Posterior cingulate gyrus (tissue), 11 donors: ENCODE measurements at places on chromosomes 12 and 14.

DNA sequence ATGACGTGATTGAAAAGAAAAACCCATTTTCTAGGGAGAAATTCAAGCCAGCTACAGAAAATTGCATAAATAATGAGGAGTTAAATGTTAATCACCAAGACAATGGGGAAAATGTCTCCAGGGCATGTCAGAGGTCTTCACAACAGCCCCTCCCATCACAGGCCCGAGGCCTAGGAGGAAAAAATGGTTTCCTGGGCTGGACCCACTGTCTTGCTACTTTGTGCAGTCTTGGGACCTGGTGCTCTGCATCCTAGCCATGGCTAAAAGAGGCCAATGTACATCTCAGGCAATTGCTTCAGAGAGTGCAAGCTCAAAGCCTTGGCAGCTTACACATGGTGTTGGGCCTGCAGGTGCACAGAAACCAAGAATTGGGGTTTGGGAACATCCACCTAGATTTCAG lies 65.3 kb downstream of the TUNAR start:
- no peak for DNase-seq

DNA sequence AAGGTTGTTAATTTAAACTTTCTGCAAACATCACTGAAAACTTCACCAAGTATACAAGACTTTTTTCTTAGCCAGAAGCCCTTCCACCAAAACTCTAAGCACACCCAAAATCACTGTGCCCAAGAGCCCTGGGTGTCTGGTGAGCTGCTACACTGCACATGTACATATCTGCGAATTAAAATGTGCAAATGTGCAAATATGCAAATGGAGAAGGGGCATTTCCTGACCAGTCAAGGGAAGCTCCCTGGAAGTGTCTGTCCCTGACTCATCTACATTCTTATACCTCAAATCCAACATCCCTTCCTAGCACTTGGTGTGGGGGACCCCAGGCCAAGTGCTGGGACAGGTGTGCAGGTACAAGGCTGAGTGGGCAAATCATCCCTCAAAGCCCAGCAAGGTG lies 123.7 kb downstream of the PCNX1 start:
- no peak for DNase-seq

- no peak for DNase-seq
Measured at GRCh38 chr14:61089126-61089750, 108.2 kb downstream of the SLC38A6 start.

DNA sequence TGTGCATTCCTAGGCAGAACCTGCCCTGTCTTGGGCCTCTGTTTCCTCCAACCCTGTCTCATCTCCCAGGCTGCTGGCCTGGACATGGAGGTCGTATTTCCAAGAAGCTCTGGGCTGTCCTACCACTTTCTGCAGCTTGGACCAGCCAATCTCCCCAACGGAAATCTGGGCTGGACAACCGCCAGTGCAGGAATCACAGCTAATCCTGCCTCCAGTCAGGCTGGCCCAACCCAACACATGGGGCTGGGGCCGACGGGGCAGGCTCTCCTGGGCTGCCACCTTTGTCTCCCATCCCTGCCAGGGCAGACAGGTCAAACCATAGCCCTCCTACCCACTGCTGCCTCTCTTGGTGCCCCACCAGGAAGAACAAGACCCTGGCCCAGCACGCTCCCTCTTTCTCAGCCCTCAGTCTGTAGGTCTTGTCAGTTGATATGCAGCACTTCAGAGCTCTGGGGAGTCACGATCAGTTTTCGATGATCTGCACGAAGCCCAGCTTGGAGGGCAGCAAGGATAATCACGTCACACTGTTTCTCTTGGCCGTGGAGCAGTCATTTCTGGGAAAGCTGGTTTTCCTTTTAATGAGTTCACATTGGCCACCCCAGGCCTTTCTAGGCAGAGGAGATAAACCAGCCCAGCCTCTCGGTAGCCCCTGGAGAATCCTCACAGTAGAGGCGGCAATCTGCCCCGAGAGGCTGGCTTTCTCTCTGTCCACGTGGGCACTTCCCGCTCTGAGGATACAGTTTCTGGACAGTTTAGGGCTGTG lies 195.2 kb upstream of the PRMT8 start:
- no peak for DNase-seq

DNA sequence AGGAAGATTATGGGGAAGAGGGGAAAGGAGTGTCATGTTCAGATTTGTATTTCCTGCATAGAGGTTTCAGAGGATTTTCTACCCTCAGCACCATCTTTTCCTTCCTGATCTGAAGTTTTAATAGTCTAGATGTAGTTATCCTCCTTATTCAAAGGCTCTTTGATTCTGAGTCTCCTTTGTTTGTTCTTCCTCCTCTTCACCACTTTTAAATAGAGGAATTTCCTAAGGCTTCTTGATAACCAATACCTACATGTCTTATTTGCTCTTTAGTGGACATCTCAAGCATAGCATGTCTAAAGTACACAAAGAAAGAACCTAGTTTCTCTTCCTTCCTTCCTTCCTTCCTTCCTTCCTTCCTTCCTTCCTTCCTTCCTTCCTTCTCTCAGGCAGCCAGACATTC lies 8.3 kb downstream of the MGAT4C start:
- no peak for DNase-seq

DNA sequence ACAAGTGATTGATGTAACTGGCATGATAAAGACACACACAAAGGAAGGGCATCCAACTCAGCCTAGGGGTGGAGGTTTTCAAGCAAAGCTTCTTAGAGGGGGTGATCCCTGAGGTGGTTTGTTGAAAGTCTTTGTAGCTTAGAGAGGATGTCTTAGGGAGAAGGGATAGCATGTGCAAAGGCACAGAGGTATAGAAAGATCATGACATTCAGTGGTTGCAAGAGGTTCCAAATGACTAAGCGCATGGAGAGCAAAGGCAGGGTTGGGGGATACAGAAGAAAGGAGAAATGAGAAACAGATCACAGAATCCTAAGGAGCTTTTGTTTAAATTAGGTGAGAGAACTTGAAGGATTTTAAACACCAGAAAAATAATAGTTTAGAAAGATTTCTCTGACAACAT lies 5.2 kb upstream of the CCT2 start:
- no peak for DNase-seq

DNA sequence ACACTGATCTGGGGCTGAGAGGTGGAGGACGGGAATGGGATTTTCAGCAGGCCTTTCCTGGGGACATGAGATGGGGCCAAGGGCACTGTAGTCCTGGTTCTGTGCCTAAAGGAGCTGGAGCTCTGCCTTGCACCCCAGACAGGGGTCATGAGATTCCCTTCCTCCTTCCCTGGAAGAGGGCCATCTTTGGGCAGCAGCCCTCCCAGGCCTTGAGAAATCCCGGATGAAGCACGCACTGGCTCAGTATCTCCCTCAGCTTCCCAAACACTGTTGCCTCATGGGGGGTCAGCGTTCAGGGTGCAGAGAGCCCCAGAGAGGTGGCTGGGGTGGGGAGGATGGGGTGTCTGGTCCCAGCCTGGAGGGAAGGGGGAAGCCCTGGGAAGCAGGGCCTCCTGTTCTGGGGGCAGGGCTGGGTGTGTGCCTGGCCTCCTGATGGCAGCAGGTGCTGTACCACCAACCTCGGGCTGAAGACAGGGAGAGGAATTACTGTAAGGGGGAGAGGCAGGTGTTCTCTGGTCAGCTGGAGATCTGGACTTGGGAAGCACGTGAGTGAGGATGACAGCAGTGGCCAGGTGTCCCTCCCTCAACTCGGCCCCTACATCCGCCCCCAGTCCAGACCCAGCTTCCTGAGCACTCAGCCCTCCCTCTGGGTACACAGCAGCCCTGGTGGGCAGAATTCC lies 8.4 kb upstream of the NR4A1 start:
- DNase-seq: no peak

GRCh38 chr12:25186788-25187402 lies 8.1 kb downstream of the DNAI7 start:
- DNase-seq: no peak

GRCh38 chr12:4587108-4587507 lies 25.1 kb downstream of the DYRK4 start:
- no peak for DNase-seq

- DNase-seq: no peak
Measured at GRCh38 chr12:2857576-2857975, 737 bp upstream of the TEX52 start.

GRCh38 chr12:122395319-122395718 lies 27.1 kb downstream of the CLIP1 start:
- no peak for DNase-seq

DNA sequence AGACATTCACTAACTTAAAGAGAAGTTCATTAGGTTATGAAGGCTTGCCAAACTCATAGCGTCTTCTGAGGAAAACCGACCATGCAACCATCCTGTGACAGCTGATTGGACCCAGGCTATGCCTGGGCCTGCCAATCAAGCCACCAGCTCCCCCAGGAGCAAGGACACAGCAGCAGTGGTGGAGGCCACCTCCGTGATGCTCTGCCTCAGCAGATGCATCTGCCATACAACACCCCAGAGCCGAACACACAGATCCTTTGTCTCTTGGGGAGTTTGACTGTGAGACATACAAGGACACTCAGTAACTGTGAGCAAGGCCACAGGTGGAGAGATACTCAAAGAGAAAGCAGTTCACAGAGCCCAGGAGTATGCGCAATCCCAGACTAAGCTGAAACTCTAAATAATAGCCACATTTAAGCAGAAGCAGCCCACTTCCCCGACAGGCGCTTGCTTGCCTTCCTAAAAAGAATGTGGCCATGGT lies 10.0 kb upstream of the CNIH1 start:
- DNase-seq: no peak
